ENCODE measurements at places on chromosomes 16 and 17.

GRCh38 chr16:69471121-69471520, 46.7 kb downstream of the CYB5B start:
- no peaks in the 10 kb centered on the region for H3K36me3 ChIP-seq
- H3K27ac ChIP-seq, result no peak overlapping the region
- H3K4me1 ChIP-seq, result peaks cover 6% of the 10 kb centered on the region
- no peaks in the 10 kb centered on the region for H3K27me3 ChIP-seq
- DNase-seq, result no peak
- no peak overlapping the region for H3K4me3 ChIP-seq

GRCh38 chr16:28189245-28189644, 22.5 kb downstream of the XPO6 start:
- no peak overlapping the region for H3K4me3 ChIP-seq
- no peaks in the 10 kb centered on the region for H3K36me3 ChIP-seq
- no peak for DNase-seq
- H3K27me3 ChIP-seq, result no peaks in the 10 kb centered on the region
- H3K4me1 ChIP-seq, result peaks cover 6% of the 10 kb centered on the region
- H3K27ac ChIP-seq, result no peak overlapping the region

DNA sequence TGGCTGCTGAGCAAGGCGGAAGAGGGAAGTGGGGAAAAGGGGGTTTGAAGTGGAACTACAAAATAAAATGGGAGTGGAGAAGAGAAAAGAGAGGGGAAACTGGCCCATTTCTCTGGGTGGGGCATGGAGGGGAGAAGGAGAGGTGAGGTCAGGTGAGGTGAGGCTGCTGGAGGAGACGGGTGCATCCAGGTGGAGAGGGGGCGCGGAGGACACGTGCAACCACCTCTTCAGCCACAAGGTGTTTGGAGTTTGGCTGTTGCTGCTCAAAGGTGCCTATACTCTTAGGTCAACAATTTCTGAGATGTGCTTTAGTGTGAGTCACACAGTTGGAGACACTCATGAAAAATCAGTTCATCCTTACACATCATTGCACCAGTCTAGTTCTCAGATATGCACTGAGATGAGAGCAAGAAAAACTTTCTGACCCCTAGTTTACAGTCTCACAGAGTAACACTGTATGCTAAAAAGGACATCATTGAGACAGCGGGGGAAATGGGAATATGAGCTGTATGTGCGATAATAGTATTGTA, 4.8 kb downstream of the SLC6A4 start:
- no peaks in the 10 kb centered on the region for H3K27me3 ChIP-seq
- H3K36me3 ChIP-seq, result no peaks in the 10 kb centered on the region
- H3K4me1 ChIP-seq, result no peaks in the 10 kb centered on the region
- no peak overlapping the region for H3K4me3 ChIP-seq
- DNase-seq, result no peak

DNA sequence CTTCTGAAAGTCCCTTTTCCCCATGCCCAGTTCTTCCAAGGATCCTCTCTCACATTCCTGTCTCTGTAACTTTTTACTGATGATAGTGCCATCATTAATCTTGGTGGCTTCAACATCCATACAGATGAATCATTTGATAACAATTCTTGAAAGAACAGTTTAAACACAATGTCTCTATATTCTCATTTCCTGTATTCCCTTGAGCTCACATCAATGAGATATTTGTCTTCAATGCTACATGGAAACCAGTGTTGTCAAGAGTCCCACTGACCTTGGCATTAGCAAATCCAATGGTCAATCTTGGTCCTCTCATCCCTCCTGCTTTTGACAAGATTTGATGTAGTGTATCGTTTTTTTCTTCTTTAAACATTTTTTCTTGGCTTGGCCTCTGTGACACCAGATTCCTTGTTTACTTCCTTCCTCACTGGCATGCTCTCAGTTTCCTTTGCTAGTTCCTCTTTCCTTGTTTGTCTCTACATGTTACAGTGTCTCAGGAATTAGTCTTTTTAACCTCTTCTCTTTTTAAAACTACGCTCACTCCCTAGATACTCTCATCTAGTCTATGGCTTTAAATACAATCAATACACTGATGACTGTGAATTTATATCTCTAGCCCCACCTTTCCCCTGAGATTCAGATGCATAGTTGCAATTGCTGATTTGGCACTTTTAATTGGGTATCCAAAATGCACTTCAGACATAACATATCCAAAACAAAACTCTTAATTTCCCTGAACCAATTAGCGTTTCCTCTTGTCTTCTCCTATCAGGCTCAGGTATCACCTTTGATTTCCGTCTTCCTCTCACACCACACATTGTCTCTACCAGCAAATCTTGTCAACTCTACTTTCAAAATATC, 134.0 kb downstream of the MYO1D start:
- no peaks in the 10 kb centered on the region for H3K36me3 ChIP-seq
- no peak for DNase-seq
- H3K27me3 ChIP-seq, result no peaks in the 10 kb centered on the region
- H3K4me1 ChIP-seq, result peaks cover 2% of the 10 kb centered on the region
- H3K27ac ChIP-seq, result no peak overlapping the region

- H3K4me3 ChIP-seq, result peak overlapping the region; percentile 53
- DNase-seq, result peak; percentile 29
- H3K27ac ChIP-seq, result peak overlapping the region; percentile 73
Observed at GRCh38 chr16:81035975-81036750, 521 bp downstream of the ATMIN start.

DNA sequence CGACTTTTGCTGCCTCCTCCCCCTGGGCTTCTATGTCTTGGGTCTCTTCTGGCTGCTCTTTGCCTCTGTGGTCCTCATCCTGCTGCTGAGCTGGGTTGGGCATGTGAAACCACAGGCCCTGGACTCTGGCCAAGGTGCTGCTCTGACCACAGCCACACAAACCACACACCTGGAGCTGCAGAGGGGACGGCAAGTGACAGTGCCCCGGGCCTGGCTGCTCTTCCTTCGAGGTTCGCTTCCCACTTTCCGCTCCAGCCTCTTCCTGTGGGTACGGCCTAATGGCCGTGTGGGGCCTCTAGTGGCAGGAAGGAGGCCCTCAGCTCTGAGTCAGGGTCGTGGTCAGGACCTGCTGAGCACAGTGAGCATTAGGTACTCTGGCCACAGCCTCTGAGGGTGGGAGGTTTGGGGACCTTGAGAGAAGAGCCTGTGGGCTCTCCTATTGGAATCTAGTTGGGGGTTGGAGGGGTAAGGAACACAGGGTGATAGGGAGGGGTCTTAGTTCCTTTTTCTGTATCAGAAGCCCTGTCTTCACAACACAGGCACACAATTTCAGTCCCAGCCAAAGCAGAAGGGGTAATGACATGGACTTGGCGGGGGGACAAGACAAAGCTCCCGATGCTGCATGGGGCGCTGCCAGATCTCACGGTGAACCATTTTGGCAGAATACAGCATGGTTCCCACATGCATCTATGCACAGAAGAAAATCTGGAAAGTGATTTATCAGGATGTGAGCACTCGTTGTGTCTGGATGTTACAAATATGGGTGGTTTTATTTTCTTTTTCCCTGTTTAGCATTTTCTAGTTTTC, 2.3 kb downstream of the GP1BA start:
- peaks cover 6% of the 10 kb centered on the region for H3K36me3 ChIP-seq
- DNase-seq, result peak; percentile 69

DNA sequence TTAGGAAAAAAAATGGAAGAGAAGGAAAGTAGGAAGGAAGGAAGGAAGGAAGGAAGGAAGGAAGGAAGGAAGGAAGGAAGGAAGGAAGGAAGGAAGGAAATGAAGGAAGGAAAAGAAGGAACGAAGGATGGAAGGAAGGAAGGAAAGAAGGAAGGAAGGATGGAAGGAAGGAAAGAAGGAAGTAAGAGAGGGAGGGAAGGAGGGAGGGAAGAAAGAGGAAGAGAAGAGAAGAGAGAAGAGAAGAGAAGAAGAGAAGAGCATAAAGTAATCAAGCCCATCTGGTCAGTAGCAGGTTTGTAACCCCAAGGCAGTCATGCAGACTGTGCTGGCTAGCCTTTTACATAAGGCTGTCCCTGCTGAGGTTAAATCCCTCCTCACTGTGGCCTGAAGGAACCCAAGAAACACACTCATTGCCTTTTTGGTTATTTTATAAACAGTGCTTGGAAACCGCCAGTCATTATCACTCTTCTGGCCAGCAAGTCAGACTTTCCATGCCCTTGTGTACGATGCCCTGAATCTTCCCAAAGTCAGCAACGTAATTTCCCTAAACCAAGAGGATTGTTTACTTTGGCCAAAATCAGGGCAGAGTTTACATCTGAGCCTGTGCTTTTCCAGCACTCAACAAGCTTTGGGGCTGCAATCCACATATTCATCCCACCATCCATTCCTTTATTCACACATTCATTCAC, 409.6 kb upstream of the MAF start:
- no peak for DNase-seq
- no peaks in the 10 kb centered on the region for H3K36me3 ChIP-seq
- H3K4me3 ChIP-seq, result no peak overlapping the region
- no peaks in the 10 kb centered on the region for H3K4me1 ChIP-seq

GRCh38 chr16:31108035-31108793, at the start of gene BCKDK:
BCKDK (plus strand) TSS chr16:31108386; CDS start chr16:31109224, 838 bp downstream.
- peak within 1 kb of the TSS; percentile 61 for H3K4me3 ChIP-seq
- H3K27me3 ChIP-seq, result no peaks in the 10 kb centered on the region
- H3K4me1 ChIP-seq, result peaks cover 14% of the 10 kb centered on the region
- H3K27ac ChIP-seq, result peak within 1 kb of the TSS; percentile 92
- DNase-seq, result peak; percentile 70

DNA sequence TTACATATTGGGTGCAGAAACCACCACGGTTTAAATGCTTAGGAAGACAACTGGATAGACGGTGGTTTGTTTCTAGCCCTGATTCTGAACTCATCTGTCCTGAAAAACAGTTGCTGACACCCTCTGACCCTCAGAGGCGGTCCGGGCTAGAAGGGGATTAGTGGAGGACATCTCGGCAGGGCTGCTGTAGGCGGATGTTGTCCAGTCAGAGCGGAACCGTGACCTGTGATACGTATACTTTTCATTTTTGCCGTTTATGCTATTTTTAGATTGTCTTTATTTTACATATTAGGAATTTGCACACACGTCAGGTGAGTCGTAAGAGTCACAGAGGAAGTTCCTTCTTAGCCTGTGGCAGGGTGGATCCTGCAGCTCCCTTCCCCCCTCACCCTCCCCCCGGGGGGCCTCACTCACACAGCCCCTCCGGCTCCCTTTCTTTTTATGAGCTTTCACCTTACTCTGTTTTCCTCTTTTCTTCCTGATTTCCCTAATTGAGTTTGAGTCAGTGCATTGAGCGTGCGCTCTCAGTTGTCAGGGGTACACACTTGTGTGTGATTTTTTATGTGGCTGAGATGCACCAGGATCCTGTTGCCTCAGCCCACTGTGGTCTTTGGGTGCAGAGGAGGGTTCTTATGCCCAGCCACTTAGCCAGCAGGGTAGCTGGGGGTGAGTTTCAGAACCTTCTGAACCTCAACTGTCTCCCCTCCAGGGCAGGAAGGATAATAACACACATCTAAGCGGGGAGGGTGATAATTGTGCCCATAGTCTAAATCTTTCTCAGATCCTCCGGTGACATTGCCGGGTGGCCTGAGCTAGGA, 211.1 kb upstream of the CHMP6 start:
- no peak for DNase-seq
- no peak overlapping the region for H3K4me3 ChIP-seq
- no peak overlapping the region for H3K27ac ChIP-seq

- H3K4me1 ChIP-seq, result peaks cover 2% of the 10 kb centered on the region
- no peak overlapping the region for H3K27ac ChIP-seq
- H3K27me3 ChIP-seq, result no peaks in the 10 kb centered on the region
- no peaks in the 10 kb centered on the region for H3K36me3 ChIP-seq
- no peak overlapping the region for H3K4me3 ChIP-seq
Observed at GRCh38 chr17:37494971-37495370, 5.3 kb downstream of the DUSP14 start.

DNA sequence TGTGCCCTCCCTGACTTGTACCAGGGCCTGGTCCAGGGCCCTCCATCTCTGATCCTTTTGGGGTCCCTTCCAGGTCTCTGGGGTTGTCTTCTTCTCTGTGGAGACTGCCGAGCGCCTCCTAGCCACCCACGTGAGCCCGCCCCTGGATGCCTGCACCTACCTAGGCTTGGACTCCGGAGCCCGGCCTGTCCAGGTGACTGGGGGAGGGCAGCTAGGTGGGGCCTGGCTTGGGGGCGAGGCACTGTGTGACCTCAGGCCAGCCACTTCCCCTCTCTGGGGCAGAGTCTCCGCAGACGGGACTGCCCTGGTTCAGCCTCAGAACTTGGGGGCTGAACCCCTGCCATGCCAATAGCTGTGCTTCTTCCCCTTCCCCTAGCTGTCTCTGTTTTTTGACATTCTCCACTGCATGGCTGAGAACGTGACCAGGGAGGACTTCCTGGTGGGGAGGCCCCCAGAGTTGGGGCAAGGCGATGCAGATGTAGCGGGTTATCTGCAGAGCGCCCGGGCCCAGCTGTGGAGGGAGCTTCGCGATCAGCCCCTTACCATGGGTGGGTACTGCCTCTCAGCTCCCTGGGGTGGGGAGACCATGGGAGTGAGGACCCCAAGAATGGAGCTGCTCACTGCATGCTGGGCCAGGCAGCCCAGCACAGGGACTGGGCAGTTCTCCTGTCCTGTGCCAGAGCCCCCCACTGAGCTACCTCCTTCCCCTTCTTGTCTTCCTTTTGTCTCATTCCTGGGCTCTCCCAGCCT, 14.6 kb downstream of the FCSK start:
- no peak overlapping the region for H3K4me3 ChIP-seq
- no peak for DNase-seq
- H3K27ac ChIP-seq, result no peak overlapping the region
- no peaks in the 10 kb centered on the region for H3K36me3 ChIP-seq

DNA sequence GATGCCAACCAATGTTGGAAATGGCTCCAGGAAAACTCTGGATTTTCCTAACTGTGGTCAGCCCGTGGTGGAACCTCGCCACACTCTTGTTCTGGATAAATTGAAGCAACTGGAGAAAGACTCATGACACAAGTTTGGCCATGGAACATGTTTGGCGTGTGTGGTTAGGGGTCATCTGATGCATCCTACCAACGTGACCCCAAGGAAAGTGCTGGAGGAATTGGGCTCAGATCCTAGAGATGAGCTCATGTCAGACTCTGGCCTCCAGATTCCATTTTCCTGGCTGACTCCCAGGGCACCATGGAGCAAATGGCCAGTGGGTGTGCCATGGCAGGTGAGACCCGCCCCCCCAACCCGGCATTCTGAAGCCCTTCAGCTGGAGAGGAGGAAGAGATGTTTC, 58.5 kb downstream of the CACNG5 start:
- no peaks in the 10 kb centered on the region for H3K27me3 ChIP-seq
- no peaks in the 10 kb centered on the region for H3K36me3 ChIP-seq
- H3K4me3 ChIP-seq, result no peak overlapping the region
- no peaks in the 10 kb centered on the region for H3K4me1 ChIP-seq
- H3K27ac ChIP-seq, result no peak overlapping the region
- DNase-seq, result no peak

GRCh38 chr17:44037471-44037870, 22.7 kb upstream of the TMEM101 start:
- peaks cover 4% of the 10 kb centered on the region for H3K36me3 ChIP-seq
- H3K4me3 ChIP-seq, result no peak overlapping the region
- no peak for DNase-seq
- no peaks in the 10 kb centered on the region for H3K27me3 ChIP-seq
- peaks cover 6% of the 10 kb centered on the region for H3K4me1 ChIP-seq
